NB4 (cell line): ENCODE measurements at places on chromosomes 13 and 19.
A peak's percentile ranks its signal among the peaks of the same experiment; 100 is the strongest.

- DNase-seq, result no peak
These were observed 28.0 kb upstream of the F7 start for GRCh38 chr13:113077566-113077952.

- DNase-seq, result peak; percentile 59
These were observed 12.5 kb upstream of the ACTN4 start for GRCh38 chr19:38634757-38635482.

DNA sequence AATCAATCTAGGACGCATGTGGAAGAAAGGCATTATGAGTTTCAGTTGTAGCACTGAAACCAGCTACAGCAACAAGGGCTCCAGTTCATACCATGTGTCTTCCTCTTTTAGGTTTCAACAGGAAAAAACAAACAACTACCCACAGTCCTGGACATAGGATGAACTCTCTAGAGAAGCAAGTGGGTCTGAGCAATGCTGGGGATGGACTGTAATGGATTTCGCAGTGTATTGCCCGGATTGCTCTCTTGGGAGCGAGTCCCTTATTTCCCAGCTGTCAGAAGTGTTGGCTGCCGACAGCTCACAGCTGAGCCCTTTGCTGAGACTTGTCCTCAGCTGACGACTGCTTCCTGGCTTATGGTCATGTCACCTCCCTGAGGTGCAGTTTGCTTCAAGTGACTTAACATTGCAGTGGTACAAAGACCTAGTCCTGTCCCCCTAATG, 12.1 kb upstream of the MYCBP2 start:
- peak; percentile 75 for DNase-seq

DNA sequence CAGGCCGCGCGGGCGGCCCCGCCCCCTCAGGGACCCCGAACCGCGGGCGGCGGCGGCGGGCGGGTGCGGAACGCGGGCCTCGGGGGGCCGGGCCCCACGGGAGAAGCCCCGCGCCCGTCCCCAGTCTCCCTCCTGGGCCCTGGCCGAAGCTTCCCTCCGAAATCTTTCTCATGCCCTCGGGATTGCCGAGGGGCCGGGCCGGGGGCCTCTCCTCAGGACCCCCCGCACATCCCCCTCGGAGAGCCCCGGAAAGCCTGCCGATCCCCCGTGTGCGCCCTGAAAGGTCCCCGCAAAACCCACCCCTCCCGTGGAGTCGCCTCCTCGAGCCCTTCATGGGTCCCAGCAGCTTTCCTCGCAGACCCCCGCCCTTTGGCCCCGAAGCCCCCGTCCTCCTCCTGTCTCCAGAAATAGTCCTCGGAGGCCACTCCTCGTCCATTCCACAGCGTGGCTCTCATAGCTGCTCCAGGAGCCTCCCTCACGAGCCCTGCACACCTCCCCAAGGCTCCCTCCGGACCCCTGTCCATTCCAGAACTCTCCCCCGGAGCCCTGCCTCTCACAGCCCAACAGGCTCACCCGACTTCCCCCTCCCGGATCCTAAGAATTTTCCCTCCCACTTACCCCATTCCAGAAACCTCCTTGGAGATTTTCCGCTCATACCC, 555 bp downstream of the SAMD4B start:
- DNase-seq, result no peak

- no peak for DNase-seq
These were observed 47.5 kb downstream of the CDADC1 start for GRCh38 chr13:49295244-49295643.

DNA sequence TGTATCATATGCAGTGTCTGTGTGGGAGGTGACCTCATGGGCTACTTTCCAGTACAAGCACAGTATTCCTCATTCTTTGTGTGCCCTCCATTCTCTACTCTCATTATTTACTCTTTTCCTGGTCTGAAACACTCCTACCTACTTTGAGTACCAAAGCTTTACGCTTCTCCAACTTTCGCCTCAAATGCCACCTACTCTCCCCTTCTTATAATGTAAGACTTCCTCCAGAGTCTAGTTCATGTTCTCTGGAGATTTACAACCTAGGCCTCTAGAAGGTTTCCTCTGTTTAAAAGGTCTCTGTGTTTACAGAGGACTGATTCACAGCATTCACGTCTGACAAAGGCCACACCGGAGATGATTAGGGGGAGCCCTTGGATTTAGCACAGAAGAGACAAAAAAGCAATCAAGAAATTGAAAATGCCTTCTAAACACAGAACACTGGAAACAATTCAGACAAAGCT, 302.0 kb downstream of the KLF12 start:
- no peak for DNase-seq

DNA sequence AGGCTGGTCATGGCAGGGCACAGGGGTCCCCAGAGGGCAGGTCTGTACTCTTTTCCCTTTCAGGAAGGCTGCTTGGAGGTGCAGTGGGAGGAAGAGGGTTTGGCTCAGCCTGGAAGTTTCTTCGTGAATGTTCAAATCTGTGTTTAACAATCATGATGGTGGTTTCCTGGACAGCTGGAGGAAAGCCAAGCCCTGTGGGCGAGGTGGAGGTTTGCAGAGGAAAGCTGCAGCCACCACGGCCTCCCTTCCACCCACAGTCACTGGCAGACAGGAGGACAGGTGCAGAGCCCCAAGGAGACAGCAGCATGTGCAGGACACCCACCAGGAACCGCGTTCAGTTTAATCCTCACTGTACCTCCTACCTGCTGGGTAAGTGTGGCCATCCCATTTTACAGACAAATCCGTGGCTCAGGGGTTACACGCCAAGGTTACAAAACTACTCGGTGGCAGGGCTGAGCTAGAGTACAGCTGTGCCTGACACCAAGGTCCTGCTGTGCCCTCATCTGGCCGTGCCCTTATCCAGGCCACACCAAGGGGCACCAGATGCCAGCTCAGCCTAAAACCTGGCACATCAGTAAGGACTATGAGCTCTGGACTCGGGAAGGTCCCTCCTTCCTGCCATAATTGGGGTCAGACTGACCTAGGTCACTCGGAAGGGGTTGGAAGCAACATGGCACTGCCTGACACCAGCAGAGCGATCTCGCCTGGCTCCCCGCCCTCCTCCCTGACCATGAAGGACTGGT, 34.1 kb downstream of the SUGP2 start:
- no peak for DNase-seq

GRCh38 chr13:45851171-45851921, at the start of gene SIAH3:
SIAH3 (minus strand) TSS chr13:45851753; CDS start chr13:45851629, 124 bp downstream.
- DNase-seq, result no peak

DNA sequence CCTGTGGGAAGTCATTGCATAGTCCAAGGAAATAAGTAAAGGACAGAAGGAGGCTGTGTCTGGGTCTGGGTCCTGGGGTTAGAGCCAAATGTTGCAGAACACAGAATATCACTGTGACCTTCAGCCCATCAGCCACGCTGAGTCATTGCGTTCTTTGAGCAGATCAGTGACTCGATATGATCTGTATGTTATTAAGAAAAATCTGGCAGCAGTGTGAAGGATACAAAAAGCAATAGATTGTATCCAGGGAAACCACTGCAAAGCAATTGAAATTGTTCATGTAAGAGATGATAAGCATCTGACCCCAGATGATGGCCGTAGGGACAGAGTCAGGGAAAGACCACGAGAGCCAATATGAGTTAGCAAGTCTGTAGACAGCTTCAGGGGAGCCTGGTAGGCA, 1575.1 kb upstream of the SLC10A2 start:
- DNase-seq, result no peak

- no peak for DNase-seq
These were observed 2.7 kb downstream of the APOE start for GRCh38 chr19:44908074-44908835.

DNA sequence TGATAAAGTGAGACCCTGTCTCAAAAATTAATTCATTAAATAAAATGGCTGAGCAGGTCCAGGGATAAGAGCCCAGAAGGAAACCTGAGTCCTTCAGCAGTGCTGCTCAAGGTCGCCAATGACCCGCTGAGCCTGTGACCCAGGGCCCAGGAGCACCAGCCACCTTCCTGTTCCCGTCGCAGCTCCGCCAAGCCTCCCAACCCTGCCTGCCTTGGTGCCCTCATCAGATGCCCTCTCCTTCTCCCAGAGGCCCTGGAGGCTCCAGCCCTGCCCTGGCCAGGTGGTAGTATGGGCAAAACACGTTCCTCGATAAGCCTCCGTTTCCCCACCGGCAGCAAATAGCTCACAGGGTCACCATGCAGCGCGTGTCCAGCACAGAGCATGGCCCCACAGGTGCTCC, 2.6 kb downstream of the REXO1 start:
- DNase-seq, result no peak

- DNase-seq, result peak; percentile 62
These were observed 575 bp downstream of the SHFL start for GRCh38 chr19:10086591-10087192.

GRCh38 chr19:14515501-14516047, 2.6 kb downstream of the DNAJB1 start:
- no peak for DNase-seq

DNA sequence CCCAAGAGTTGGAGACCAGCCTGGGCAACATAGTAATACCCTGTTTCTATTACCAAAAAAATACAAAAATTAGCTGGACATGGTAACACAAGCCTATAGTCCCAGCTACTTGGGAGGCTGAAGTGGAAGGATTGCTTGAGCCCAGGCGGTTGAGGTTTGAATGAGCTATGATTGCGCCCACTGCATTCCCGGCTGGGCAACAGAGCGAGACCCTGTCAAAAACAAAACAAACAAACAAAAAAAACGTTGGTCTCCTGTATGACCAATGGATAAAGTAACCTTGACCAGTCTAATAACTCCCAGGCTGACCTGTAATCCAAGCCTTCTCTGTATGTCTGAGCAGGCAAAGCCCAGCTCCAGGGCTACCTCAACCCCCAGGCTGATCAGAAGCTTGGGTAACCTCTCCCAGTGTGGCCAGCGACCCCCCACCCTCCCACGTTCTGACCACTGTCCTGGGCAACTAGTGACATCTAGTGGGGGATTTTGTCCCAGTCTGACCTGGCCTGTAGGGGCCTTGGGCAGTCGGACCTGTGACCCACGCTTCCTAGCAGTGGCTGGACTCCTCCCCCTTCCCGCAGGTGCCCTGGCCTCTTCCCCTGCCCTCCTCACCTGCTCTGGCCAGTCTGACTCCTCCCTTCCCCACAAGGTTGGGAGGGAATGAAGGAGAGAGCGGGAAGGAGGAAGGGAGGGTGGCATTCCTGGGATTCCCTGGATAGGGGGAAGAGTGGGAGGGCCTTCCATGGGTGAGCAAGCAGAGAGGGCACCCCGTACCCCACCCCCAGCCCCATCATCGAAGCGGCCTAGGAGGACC, 1.0 kb upstream of the BCAM start:
- DNase-seq, result peak; percentile 30

- no peak for DNase-seq
These were observed 113.9 kb downstream of the LRCH1 start for GRCh38 chr13:46666727-46667456.

DNA sequence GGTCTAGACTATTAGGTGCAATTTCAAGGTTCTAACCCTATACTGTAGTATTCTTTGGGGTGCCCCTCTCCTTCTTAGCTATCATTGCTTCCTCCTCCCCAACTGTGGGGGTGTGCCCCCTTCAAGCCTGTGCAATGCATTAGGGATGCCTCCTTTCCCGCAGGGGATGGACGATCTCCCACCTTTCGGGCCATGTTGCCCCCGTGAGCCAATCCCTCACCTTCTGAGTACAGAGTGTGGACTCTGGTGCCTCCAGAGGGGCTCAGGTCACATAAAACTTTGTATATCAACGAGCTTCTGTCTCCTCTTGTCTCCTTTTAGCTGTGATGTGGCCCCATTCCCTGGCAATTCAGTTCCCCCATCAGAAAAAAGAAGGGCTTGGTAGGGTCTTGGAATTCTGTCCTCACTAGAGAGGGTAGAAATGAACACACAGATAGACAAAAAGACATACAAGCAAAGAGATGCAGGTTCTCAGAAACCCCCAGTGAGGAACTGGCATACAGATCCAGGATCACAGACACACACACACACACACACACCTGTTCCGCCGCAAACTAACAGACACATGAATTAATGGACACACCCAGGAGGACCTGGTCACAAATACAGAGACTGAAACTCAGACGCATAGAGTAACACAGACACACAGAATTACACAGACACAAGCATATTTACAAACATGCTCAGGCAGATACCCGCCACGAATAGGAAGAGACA, 2.5 kb upstream of the HNRNPUL1 start:
- DNase-seq, result no peak

- no peak for DNase-seq
These were observed 46.4 kb downstream of the CERS4 start for GRCh38 chr19:8255426-8256125.
